Nucleus accumbens (tissue), 56 donors: ENCODE measurements at places on chromosomes 13 and 19.

DNA sequence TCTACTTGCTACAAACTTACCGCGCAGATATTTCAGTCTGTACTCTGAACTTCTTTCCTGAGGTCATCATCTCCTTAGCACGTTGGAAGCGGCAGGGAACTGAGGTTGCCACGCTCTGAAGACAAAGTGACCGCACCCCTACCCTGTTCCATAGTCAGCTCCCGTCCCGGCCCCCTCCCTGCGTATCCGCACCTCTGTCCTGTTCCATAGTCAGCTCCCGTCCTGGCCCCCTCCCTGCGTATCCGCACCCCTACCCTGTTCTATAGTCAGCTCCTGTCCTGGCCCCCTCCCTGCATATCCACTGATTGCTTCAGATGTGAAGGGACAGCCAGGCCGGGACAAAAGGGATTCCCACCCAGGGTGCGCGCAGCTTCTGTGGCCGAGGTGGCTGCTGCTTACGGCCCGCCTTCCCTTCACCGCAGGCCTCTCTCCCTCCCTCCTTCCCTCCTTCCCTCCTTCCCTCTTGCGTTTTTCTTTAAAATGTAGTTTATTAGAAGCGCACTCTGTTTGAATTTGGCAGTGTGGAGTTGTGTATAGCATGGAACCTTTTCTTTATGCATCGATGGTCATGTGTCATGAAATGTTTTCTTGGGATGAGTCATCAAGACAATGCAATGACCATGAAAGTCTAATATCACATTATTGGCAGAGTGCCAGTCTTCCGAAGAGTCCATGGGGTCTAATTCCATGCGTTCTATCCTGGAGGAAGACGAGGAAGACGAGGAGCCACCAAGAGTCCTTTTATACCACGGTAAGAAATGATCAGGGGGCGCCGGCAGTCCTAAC lies 21.9 kb upstream of the NDUFS7 start:
- DNase-seq: no peak

DNA sequence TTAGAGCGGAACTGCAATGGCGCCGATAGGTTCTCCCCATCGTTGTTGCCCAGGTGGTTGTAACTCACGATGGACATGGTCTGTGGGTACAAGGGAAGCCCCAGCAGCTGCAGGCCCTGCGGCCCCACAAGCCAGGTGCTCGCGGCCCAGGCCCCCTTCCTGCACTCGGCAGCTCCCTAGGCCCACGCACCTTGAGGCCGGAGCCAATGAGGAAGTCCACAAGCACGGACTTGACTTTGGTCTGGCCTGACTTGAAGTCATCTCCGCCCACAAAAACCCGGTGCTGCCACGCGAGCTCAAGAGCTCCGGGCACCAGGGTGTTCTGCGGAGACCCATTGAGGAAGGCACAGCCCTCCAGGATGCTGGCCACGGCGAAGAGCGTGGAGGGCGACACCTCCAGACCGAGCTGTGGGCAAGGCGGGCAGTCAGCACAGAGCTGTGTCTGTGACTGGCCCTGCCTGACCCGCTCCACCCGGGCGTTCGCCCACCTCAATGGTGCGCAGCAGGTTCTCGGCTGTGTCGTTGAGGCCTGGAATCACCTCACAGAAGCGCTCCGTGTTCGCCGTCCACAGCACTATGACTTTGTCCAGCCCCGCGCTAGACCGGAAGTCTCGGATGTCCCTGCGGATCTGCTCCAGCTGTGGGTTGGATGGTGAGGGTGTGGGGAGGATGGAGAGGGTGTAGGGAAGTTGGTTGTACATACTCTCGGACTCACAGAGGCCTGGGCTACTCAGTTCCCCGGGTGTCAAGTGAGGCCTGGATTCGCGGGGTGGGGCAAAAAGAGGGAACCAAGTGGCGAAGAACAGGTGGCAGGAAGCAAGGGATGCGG lies 1.9 kb downstream of the ISYNA1 start:
- DNase-seq: no peak

DNA sequence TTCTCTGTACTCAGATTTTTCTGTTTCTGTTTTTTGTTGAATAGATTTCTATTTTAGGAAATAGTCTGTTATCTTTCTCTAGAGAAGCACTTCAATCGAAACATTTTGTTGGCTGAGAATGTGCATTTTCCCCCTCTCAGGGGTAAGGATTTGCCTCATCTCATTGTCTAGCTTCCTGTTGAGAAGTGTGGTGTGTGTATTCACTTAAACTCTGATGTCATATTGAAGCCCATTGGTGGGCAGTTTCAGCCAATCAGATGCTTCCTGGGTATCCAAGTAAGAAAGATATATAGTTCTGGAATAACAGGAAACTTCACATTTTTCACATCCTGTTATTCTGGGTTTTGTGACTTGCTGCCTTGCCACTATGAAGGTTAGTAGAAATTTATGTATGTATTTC lies 87.6 kb downstream of the ARHGEF7 start:
- peak; percentile 23 for DNase-seq

- DNase-seq: no peak
Observed at GRCh38 chr19:15330801-15331418, 1.4 kb downstream of the BRD4 start.

- DNase-seq: no peak
Observed at GRCh38 chr13:23751195-23751594, 138.0 kb downstream of the MIPEP start.

DNA sequence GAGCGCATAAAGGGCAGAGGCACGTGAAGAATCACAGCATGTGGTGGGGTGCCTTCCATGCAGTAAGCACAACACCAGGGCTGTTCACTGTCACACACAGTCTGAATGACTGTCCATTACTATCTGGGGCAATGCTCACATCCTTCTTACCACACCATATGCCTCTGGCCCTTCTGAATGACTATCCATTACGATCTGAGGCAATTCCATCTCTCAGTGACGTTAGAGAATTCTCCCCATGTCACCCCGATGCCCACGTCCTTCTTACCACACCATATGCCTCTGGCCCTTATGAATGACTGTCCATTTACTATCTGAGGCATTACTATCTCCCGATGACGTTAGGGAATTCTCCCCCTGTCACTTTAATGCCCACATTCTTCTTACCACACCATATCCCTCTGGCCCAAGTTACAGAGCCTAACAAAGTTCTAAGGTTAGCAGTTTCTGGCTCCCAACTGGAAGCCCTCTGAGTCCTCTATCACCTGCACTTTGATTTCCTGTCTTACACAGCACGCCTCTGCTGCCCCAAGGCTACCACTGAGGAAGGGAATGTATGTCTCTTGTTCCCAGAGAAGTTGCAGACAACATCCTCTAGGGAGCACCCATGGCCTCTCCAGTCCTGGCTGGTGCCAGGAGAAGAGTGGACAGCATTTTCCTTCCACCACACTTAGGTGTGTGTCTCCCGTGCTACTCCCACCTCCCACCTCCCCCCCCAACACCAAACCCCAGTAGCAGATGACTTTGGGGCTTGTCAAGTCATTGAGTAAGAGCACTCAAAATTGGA lies 154.8 kb downstream of the COG6 start:
- no peak for DNase-seq

DNA sequence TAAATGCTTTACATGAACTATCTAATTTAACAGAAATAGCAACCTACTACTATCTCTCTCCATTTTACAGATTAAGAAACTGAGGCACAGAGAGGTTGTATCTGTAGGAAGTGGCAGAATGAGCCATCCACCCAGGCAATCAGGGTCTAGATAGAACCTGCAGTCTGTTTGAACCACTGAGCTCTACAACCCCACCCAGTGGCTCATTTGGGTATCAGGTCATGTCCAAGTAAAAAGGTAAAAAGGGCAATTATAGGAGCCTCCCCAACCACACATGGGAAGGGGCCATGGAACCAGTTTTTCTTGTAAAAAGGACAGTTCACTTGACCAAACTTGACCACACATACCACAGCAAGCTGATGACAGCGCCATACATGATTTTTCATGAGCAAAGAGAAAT lies 92.9 kb upstream of the SGCG start:
- DNase-seq: no peak

- no peak for DNase-seq
Observed at GRCh38 chr13:98665638-98665995, 86.9 kb downstream of the SLC15A1 start.

DNA sequence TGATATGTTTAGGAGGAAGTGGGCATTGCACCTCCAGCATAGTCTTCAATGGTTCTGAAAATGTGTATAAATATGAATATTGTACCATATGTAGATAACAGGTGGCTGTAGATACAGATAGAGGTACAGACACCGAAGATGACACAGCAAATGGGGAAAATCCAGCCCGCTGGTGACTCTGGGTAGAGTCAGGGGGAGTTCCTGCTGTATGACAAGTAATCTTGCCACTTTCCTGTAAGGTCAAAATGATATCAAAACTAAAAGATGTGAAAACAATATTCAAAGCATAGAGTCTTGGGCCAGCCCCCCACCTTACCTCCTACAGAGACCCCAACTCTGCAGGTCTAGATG lies 17.8 kb downstream of the C2CD4C start:
- no peak for DNase-seq

- no peak for DNase-seq
Observed at GRCh38 chr19:14030997-14031718, 404 bp upstream of the IL27RA start.

GRCh38 chr19:16739546-16739945 lies 19.9 kb downstream of the NWD1 start:
- DNase-seq: no peak

GRCh38 chr19:47296036-47296435 lies 13.6 kb upstream of the C5AR1 start:
- no peak for DNase-seq

GRCh38 chr13:49638030-49638743 lies 9.9 kb downstream of the ARL11 start:
- no peak for DNase-seq

GRCh38 chr19:41551711-41552110 lies 24.3 kb upstream of the CEACAM21 start:
- DNase-seq: no peak

GRCh38 chr19:14265290-14266036 lies 59.5 kb upstream of the ADGRL1 start:
- DNase-seq: no peak

GRCh38 chr19:17530586-17530985 lies 19.1 kb downstream of the PGLS start:
- DNase-seq: no peak

GRCh38 chr13:41842036-41842620 lies 118.8 kb downstream of the VWA8 start:
- DNase-seq: no peak

DNA sequence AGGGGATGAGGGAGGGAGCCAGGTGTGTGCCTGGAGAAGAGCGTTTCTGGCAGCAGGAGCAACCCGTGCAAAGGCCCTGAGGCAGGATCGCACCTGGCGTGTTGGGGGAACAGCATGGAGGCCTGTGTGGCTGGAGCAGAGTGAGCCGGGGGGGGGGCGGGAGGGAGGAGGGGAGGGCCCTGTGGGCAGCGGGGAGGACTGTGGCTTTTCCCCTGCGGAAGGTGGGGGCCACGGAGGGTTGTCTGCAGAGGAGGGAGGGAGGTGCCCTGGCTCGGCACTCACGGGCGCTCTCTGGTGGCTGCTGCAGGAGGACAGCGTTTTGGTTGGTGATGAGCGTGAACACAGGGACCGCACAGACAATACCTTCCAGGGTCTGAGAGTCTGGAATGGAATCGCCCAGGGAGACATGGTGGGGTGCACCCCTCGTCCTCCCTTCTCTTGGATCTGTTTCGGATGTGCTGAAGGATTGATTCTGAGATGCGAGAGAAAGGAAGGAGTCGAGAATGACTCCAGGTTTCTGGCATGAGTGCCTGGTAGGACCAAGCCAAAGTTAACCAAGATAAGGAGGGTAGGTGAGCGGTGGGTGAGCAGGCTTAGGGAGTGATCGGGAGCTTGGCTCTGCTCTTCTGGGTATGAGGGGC lies 6.5 kb downstream of the RAB11B start:
- peak; percentile 49 for DNase-seq

GRCh38 chr19:34662919-34663318 lies 14.0 kb downstream of the SCGB2B2 start:
- DNase-seq: no peak

GRCh38 chr13:98228661-98229341 lies 51.7 kb upstream of the RNF113B start:
- no peak for DNase-seq

DNA sequence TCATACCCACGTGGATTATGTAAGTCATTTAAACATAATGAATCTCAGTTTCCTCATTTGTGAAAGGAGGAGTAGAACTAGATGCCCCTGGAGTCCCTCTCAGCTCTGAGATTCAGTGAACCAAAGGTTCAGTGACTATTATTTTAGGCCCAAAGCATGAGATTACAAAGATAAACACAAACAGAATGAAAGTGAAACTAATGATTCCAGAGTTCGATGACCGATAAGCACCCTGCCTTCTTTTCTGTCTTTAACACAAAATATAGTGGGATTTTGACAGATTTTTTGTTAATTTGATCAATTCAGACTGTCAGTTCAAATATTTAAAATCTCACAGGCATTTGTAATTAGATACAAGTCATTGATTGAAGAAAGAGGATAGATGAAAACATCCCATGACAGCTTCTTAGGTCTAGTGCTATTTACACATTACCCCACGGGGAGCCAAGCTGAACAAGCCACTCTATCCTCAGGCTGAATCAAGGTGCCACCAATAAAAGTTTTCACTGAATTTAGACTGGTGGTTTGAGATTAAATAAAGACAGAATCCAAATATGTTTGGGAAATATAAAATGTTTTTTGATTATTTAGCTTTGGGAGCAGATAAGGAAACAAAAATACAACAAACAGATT lies 64.6 kb upstream of the RAP2A start:
- DNase-seq: no peak

DNA sequence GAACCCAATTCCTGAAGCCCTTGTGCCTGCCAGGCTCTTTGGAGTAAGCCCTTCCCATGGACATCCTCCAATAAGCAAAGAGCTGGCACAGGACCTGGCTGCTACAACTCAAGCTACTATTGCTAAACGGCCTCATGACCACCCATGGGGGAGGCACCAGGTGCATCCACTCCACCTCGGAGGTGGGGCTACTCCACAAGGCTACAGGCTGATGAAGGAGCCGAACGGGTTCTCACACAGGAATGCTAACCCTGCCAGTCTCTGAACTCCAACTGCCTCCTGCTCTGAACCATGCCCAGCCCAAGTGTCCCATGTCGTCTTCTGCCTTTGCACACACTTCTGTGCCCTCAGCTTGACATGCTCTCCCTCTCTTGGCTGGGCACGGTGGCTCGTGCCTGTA lies 10.0 kb downstream of the SYMPK start:
- DNase-seq: no peak

- DNase-seq: no peak
Observed at GRCh38 chr13:25117312-25117711, 21.4 kb downstream of the PABPC3 start.

DNA sequence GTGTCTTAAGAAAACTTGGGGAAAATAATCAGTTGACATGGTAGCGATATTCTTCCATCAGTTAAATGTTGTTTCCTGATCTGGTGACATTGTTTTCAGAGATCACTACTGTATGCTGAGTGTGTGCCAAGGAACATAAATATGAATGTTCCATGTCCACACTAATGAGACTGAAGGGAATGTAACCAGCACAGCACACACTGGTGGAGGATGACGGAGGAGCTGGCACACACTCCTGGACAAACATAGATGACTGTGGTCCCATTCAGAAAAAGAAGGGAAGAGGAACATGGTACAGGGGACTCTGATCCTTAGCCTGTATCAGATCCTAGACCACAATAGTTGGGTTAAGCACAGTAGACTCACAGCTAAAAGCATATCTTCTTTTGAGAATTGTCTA lies 574.8 kb downstream of the MYO16 start:
- DNase-seq: no peak
